NCI-H69 (cell line): ENCODE measurements at places on chromosomes 3 and 15.

DNA sequence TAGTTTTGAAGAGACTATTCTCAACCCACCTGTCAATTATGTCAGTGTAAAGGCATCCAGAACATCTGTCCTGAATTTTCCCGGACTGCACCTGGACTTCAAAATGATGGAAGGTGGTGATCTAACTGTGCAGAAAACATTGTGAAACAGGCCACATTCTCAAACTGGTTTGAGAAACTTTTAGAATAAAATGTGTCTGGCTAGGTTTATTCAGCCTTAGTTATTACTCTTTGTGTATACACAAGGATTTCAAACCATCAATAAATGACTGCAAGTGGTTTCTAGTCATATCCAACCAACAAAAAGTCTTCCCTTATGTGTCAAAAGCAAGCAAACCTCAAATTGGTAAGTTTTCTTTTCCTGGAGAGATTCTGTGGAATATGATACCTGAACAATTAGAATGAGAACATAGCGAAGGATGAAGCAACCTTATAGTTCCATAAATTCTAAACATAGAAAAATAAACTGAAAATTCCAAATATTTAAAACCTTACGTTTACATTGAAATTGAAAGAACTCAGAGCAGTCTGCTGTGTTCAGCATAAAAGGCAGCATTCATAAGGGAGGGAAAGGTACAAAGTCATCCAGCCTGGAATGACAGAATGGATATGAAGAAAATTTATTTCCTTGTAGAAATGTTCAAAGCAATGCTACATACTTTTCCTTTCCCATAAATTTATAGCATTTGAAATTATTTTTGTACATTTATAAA is 306.6 kb upstream of the TGFBR2 start:
- DNase-seq: no peak

DNA sequence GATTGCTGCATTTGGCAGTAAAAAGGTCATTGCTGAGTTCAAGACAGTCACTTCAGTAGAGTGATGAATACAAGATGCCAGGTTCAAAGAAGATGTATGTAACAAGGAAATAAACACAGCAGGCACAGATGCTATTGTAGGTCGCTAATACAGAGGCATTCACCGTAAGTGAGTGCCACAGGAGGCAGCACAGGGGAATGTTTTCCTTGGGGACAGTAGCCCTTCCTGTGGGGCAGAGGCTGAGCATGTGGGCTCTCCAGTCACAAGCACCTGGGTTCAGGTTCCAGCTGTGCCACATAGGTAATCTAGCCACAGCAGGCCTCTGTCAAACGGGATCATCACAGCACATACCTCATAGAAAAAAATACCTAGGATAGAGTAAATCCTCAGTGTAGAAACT is 86.3 kb downstream of the RSL24D1 start:
- DNase-seq: peak; percentile 33

- peak; percentile 7 for DNase-seq
Measured at GRCh38 chr3:156610154-156610553, 55.2 kb upstream of the SSR3 start.

DNA sequence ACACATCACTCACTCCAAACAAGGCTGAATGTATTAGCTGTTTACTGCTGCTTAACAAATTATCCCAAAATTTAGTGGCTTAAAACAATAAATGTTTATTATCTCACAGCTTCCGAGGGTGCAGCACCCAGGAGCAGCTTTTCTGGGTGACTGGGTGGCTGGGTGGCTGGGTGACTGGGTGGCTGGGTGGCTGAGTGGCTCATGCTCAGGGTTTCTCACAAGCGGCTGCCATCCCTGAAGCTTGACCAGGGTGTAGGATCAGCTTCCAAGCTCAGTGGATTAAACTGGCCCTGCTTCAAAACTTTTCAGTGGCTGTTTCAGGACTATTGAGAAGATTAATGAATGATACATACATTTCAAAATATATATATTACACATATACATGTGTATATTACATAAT is 2.3 kb upstream of the CYP11A1 start:
- DNase-seq: no peak

DNA sequence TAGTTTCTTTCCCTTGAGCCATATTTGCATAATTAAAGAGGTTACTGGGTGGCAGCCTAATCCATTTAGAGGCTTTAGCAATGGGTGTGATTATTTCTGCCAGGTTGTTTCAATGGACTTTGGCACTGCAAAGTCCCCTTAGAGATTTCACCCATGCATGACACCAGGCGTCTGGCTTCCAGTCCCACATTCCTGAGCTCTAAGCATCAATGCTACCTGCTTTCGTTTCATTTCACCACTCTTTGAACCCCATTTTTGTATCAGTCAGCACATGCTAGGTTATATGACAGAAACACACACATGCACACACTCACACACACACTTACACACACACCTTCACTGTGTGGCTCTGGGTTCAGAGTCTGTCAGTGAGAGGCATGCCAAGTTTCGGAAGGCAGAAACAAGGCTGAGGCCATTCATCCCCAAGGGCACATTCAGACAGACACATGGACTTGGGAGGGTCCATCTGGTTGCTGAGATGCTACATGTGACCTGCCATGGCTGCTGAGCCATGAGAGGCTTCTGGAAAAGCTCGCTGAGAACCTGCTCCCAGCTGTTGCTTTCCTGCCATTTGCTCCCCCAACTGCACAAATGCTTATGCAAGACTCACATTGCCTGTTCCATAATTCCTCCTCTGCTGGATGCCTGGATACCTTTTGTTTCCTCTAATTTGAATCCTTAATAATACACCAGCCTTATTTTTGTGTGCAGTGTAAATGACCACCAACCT is 354.1 kb downstream of the GABRG3 start:
- DNase-seq: peak; percentile 91
